ENCODE measurements at places on chromosomes 1 and 21.

- DNase-seq, result no peak
Observed at GRCh38 chr21:43027846-43028731, 47.5 kb downstream of the CBS start.

GRCh38 chr1:51636764-51637522 is 20.1 kb downstream of the OSBPL9 start:
- no peak for DNase-seq

DNA sequence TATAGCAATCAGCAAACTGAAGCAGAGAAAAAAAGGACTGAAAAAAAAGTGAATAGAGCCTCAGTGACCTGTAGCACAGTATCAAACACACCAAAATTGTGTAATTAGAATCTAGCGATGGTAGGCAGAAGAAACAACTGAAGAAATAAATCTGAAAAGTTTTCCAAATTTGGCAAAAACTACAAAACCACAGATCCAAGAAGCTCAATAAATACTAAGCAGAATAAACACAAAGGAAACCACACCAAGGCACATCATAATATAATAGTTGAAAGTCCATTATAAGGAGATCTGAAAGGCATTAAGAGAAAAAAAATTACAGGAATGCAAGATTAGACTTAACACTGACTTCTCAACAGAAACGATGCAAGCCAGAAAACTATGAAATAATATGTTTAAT is 7.1 kb upstream of the IL12RB2 start:
- no peak for DNase-seq

- DNase-seq, result no peak
Observed at GRCh38 chr1:165376811-165377311, 20.3 kb upstream of the LMX1A start.

GRCh38 chr1:28933918-28934317 is 19.5 kb downstream of the EPB41 start:
- no peak for DNase-seq

DNA sequence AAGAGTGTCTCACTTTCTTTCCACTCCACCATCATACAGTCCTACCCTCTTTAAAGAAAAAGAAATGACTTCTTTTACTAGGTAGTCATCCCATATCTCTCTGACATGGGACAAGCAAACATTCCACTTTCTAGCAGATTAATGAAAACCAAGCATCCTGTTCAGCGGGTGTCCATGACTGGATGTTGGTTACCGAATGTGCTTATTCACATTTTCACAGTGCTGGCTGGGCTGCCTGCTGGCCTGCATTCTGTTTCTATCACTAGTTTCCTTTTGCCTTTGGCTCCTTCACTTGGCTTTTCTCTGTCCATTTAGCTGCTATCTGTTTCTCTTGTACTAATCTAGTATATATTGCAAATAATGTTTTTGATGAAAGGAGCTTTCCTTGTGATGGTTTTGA is 598.4 kb downstream of the RWDD3 start:
- DNase-seq, result no peak

- DNase-seq, result no peak
Observed at GRCh38 chr1:39378377-39378776, 113.1 kb upstream of the BMP8A start.

GRCh38 chr1:207077470-207078377 is 10.9 kb upstream of the C4BPB start:
- DNase-seq, result peak; percentile 27

- DNase-seq, result no peak
Observed at GRCh38 chr1:40796939-40797667, 13.5 kb downstream of the KCNQ4 start.

DNA sequence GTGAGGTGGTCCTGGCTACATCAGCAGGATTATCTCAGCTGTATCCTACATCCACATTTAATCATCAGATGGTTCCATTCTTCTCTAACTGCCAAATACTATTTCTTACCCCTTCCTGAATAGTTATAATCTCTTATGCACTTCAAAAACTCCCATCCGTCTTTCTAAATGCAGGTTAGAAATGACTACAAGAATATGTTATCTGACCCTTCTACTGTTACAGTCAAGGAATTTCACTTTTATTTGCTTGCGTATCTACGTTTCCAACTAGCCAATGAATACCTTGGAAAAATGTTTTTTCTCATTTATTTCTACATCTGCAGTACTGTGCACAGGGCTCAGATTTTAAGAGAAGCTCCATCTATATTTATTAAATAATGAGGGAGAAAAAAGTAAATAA is 709.9 kb downstream of the KCNT2 start:
- no peak for DNase-seq

DNA sequence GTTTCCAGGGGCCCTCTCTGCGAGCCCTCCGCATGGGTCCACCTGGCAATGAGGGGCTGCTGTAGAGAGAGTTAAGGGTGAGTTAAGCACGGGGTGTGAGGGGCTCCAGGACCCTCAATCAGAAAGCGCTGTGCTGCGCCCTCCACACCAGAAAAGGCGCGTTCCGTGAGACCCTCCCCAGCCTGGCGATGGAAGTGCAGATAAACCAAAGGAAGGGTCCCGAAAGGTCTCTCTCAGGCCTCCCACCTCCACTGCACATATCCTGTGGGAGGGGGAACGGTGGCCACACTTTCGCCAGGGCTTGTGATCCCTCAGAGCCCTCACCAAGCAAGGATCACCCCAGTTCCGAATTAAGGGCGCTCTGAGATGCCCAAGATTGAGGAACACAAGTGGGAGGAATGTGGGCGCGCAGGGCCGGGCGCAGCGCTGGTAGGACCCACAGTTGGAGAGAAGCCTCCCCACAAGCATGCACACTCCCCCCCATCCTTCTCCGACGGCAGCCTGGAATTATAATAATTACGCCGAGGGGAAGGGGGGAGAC is 1.1 kb downstream of the WNT3A start:
- no peak for DNase-seq

GRCh38 chr1:215889871-215890270 is 322.8 kb downstream of the KCTD3 start:
- DNase-seq, result no peak

DNA sequence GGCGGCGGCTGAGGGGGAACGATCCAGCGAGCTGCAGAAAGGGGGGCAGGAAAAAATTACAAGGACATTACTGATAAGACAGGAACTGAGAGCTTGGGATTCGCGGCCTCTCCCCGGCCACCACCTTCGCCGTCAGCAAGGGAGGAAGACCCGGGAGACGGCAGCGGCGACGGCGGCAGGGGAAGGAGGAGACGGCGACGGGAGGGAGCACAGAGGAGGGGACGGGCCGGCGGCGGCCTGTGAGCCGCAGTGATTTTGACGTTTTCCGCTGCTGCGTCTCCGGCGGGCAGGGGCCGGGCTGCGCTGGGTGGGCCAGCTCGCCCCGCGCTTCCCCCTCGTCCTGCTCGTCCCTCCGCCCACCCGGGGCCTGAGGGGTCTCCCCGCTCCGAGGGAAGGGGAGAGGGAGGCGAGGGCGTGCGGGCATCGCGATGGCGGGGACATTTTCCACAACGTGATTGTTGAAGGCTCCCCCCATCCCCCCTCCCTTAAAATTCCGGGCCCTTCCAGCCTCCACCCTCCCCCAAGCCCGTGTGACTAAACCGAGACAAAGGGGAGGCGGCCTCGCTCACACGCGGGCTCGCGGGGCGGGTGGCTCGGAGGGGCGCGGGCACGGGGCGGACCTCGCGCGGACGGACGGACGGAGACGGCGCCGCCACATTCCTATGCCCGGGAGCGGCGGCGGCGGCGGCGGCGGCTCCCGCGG is 407 bp downstream of the CAMSAP2 start:
- DNase-seq, result no peak

GRCh38 chr1:90313778-90314177 is 318.9 kb downstream of the ZNF326 start:
- DNase-seq, result no peak

- DNase-seq, result no peak
Observed at GRCh38 chr1:212073490-212073889, 37.9 kb downstream of the DTL start.

GRCh38 chr21:38596264-38597042 is 98.2 kb upstream of the ERG start:
- DNase-seq, result no peak

DNA sequence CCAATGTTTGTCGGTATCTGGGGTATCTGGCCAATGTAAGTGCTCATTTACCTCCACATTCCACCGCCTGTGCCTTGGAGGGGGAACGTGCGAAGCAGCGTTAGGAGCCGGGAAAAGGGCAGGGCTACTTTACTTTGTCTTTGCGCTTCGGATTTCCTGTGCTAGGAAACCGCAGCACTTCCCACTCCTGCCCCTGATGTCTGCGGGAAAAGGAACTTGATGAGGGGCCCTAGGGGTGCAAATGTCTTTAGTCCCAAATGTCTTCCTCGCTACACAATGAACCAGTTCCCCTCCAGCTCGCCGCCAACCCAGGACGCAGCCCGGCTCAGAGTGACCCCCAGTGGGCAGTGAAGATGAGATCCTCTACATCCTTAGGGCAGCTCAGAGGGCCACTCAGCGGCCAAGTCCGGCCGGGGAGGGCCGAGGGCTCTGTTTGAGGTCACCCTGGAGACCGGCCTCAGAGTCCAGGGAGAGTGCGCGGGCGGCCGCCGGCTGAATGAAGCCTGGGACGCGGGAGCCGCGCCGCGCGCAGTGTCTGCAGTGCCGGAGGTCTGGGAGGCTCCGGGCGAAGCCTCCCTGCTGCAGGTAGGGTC is at the start of gene DYNLT5:
Gene DYNLT5, plus strand, starts transcription at position 460 of the 593 bp plus-strand sequence. CDS start 2,200 bp downstream, outside the sequence.
- DNase-seq, result no peak
